Chondrocyte (in vitro differentiated cells): ENCODE measurements at places on chromosomes 7 and 10. TPM values are rescaled to one million over a fixed set of nuclear protein-coding genes. Genes with fewer than 3 reads are reported as not detected.

The ITGA8 gene
- 2.2 to 5.9 TPM (median 5.6 TPM) in 3 replicates for total RNA-seq

The EPO gene
- total RNA-seq = not detected in 3 replicates

The EVX1 gene
- total RNA-seq = not detected in 3 replicates

GRCh38 chr10:109961174-109962001 is 38.1 kb upstream of the XPNPEP1 start:
- peak overlapping the region; percentile 4 for H3K4me3 ChIP-seq
- H3K36me3 ChIP-seq = no peaks in the 10 kb centered on the region
- peak overlapping the region; percentile 62 for H3K27ac ChIP-seq
- no peaks in the 10 kb centered on the region for H3K27me3 ChIP-seq
- no peak for DNase-seq

DNA sequence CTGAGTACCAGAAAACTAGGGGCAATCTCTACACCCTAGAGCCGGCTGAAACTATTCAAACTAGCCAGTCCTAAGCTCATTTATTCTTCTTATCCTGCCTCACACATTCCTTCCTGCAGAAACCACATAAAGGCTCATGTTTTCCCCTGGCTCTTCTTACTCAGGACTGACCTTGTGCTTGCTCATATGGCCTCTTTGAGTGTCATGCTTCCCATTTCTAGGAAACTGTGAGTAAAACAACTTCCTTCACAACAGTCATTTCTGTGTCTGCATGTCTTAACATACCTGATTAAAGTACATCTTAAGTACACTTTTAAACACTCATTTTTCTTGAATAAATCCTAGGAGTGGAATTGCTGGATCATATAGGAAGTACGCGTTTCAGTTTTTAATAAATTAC is 52.3 kb upstream of the KIAA1217 start:
- H3K27ac ChIP-seq = no peak overlapping the region
- H3K4me1 ChIP-seq = peaks cover 4% of the 10 kb centered on the region
- DNase-seq = no peak
- H3K27me3 ChIP-seq = no peaks in the 10 kb centered on the region

DNA sequence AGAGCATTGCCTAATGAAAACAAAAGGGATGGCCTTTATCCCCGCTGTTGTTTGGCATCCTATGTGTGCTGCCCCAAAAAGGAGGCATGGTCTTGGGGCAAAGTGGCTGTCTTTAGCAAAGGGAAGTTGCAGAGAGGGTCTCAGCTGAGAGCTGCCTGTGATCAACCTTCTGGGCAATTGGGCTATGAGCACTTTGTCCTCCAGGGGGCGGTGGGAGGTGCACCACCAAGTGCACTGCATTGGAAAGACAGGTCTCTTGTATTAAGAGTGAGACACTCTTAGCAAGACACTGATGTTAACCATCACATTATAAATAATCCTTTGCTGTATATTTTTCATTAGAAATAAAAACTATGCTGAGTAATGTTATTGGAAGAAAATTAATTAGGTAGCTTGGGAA is 314.8 kb downstream of the POM121L12 start:
- no peak overlapping the region for H3K27ac ChIP-seq
- no peaks in the 10 kb centered on the region for H3K27me3 ChIP-seq
- H3K36me3 ChIP-seq = no peaks in the 10 kb centered on the region
- H3K4me3 ChIP-seq = no peak overlapping the region
- no peak for DNase-seq
- no peaks in the 10 kb centered on the region for H3K4me1 ChIP-seq

- no peak overlapping the region for H3K27ac ChIP-seq
- no peaks in the 10 kb centered on the region for H3K4me1 ChIP-seq
- no peaks in the 10 kb centered on the region for H3K27me3 ChIP-seq
Observed at GRCh38 chr10:124601431-124602120, 140.0 kb downstream of the LHPP start.
